ENCODE measurements at places on chromosomes 4 and X.

- ATAC-seq: no peak
These were observed 82.1 kb upstream of the NKX1-1 start for GRCh38 chr4:1488357-1488756.

DNA sequence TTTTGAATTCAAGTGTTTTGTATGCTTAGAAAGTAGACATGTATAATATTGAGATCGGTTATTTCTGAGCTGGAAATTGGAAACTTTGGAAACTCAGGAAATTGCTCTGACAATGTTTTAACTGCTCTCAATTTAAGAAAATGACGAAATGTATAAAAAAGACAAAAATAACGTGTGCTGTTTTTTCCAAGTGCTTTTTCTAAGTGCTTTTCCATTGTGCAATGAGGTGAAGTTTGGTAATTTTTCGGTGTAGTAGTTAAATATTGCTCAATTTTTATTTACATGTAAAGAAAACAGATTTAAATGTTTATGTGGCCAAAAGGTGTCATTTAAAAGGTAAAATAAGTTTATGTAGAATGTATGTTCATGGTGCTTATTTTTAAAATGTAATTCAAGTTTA, 39.4 kb upstream of the RHOH start:
- ATAC-seq: no peak

DNA sequence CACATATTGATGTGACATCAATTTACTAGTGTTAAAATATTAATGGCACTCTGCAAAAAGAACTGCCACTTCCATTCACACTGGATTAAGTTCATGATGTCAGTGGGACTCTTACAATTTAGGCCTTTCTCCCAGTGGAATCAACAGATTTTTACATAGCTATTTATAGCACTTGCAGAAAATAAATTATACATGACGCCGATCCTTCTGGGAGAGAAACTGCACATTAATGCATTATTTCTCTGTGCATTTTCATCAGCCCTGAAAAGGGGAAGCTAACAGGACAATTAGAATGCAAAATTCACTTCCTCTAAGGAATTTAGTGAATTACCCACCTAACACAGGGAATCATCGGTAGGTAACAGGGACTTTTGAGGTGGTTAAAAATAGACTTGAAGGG, 15.7 kb downstream of the LGI2 start:
- ATAC-seq: no peak

DNA sequence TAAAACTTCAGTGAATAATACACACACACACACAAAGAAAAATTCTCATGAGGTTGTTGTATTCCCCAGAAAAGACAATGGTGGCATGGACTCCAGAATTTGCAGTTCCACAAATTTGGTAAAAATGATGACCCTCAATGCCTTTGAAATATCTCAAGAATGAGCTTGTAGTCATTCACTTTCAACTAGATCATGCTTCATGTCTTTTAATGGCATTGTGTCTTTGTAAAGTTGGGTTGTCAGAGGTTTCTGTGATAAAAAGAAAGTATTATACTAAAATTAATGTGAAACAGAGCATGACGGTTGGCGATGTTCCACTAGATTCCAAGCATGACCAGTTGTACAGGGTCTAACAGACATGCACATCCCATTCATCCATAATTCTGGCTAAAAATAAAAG, 685.0 kb upstream of the FRG1 start:
- no peak for ATAC-seq

- no peak for ATAC-seq
These were observed 36.0 kb upstream of the TTC29 start for GRCh38 chr4:146981651-146982050.

DNA sequence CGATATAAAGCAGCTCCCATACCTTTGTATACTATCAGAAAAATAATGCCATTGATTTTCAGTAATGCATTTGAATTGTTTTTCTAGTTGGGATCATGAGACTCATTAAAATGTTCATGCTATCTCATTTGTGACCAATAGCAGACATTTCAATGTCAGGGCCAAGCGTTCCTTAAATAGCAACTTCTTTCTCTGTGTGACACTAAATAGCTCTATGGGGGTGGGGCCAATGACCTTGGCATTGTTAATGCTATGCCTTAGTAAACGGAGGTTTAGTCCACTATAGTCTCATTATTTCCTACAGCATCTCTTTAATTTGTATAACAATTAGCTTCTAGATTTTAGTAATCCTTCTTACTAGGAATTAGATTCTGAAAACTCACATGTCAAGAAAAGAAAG, 48.6 kb upstream of the ARHGAP24 start:
- no peak for ATAC-seq

DNA sequence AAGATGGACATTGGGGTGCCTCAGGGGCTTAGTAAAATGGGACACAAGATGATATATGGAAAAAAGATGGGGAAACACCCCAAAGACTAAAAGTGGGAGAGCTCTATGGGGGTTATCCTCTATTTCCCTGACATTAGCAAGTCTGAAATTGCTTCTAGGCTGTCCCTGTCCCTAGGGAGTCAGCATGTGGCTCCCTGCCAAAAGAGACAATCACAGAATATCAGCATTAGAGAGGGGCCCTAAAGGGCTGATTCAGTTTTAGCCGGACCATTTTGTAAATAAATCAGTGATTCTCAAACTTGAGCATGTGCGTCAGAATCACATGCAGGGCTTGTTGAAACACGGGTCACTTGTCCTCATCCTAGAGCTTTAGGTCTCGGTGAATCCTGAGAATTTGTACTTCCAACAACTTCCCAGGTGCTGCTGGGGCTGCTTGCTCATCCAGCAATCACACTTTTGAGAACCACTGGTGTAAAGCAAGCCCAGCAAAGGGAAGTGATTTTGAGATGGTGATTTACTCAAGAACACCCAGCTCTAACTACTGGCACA, 165.3 kb upstream of the DGKK start:
- ATAC-seq: no peak

DNA sequence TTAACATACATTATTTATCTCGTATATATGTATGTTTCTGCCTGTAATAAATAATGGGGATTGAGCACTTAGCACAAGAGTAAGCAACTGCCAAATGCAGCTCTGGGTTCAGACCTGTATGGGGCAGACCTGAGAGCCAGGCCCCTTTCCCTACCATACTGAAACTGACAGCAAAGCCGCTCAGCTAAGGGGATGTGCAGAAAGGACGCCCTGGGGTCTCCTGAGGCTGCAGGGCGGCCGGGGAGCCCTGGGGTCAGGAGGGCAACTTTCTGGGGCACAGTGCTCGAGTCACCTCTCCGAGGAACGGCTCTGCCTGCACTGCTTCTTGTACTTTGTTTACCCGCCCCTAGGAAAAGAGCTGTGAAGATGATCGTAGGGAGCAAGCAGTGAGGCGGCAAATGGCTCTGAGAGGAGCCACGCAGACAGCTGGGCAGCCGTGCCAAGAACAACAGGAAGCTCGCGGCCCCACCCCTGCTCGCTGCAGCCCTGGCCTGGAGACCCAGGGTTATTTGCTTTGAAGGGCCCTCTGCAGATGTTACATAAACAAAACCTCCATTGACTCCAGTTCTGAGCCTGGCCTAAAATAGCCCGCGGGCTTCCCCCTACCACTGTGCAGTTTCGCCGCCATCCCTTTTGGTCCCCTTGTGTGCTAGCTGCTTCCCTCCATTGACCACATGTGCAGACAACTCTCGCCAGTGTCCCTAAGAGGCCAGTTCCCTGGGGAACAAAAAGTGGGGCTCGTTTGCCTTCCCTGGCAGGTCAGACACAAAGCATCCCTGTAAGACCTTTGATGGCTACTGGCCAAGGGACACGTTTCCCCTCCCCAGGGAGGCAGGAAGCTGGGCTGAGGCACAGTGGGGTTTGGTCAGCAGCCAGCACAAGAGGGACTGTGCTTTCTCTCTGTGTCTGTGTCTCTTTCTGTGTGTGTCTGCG, 111.3 kb upstream of the LNX1 start:
- ATAC-seq: no peak

GRCh38 chrX:132751063-132751690, 207.3 kb downstream of the HS6ST2 start:
- no peak for ATAC-seq

- ATAC-seq: no peak
These were observed 68.7 kb upstream of the DCLK2 start for GRCh38 chr4:150009533-150009932.

DNA sequence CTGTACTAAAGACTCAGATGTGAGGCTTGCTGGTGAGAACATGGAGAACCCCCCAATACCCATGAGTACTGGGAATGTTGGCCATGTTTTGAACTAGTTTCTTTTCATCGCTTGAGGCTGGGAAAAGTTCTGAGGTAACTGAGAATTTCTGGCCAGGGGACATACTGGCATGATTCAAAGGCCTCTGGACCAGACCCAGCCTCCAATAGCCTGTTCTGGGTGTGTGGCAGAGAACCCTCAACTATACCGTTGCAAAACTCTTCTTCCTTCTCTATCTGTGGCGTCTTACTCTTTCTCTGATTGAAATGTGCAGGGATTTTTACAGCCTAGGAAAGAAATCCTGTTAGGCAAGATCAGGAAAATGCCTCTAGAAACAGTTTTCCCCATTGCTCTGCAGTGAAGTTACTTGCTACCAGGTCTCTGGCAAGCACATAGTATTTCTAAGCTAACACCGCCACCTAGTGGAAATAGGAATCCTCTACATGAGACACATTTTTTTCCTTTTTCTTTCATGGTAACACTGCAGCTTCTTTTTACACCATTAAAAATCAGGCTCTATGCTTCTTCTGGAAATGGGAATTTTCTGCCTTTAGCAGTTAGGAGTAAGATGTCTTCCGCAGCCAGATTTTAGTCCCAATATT, 170.7 kb upstream of the ZCCHC13 start:
- ATAC-seq: no peak

- ATAC-seq: no peak
These were observed 147.0 kb downstream of the PDLIM5 start for GRCh38 chr4:94598758-94599157.

DNA sequence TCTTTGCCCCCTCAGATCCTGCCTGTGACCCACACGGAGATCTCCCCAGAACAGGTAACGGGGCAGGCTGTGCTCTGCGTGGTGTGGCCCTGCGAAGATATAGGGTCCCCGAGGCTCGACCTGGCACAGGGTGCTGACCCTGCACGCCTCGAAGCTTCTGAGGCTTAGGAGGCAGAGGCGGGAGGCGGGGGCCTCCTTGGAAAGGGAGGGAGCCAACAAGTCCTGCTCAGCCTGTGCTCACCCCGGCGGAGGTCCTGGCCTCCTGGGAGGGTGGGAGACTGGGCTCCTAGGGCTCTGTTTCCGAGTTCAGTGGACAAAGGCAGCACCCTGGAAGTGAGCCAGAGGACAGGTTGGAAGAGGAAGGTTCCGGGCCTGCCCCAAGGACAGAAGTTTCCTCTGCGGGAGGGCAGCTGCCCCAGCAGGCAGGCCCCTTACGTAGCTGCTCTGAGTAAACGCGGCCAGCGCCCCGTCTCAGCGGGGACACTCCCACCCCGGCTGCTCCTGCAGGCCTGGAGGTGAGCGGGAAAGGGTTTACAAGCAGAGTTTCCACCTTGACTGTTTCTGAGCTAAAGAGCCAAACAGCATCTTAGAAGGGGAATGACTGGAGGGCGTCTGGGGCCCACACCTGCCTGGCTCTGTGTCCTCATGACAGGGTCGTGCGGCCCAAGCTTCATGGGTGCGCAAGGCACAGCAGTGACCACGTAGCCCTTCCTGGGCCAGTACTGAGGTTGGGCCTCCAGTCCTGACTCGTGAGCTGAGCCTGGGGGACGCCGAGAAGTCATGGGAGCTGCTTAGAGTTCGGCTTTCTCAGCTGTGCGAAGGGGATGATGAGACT, 16.1 kb downstream of the TMEM175 start:
- no peak for ATAC-seq

All from activated CD4-positive, CD25-positive, alpha-beta regulatory T cell treated with anti-CD3 and anti-CD28 coated beads, Interleukin-2, amount 50 U/mL, for 24 hours (primary cell).